Endodermal cell (in vitro differentiated cells): ENCODE measurements at places on chromosomes 6 and 20. TPM values are rescaled to one million over a fixed set of nuclear protein-coding genes. Genes with fewer than 3 reads are reported as not detected.

The SUMO4 gene
- total RNA-seq, result 1.9 and 2.4 TPM in 2 replicates

The CNR1 gene
- total RNA-seq, result 4.4 to 14.5 TPM (median 14.3 TPM) in 3 replicates

The TNF gene
- total RNA-seq, result not detected in 2 replicates

The FAM162B gene
- total RNA-seq, result 1.1 to 2.3 TPM (median 1.8 TPM) in 3 replicates

- H3K4me1 ChIP-seq, result no peaks in the 10 kb centered on the region
- H3K27me3 ChIP-seq, result peaks cover 13% of the 10 kb centered on the region
- H3K4me3 ChIP-seq, result no peak overlapping the region
- no peak overlapping the region for H3K27ac ChIP-seq
Observed at GRCh38 chr6:21519642-21520041, 73.9 kb upstream of the SOX4 start.

GRCh38 chr6:5746053-5746758 is 260.5 kb downstream of the NRN1 start:
- H3K27ac ChIP-seq, result no peak overlapping the region
- H3K4me1 ChIP-seq, result peaks cover under 1% of the 10 kb centered on the region
- DNase-seq, result peak; percentile 88
- no peaks in the 10 kb centered on the region for H3K27me3 ChIP-seq
- no peaks in the 10 kb centered on the region for H3K36me3 ChIP-seq

- H3K36me3 ChIP-seq, result peaks cover 30% of the 10 kb centered on the region
- peaks cover 11% of the 10 kb centered on the region for H3K4me1 ChIP-seq
- no peaks in the 10 kb centered on the region for H3K27me3 ChIP-seq
- H3K4me3 ChIP-seq, result no peak overlapping the region
- H3K27ac ChIP-seq, result no peak overlapping the region
Observed at GRCh38 chr6:21826023-21826422, 232.5 kb downstream of the SOX4 start.

GRCh38 chr6:89413006-89413400 is 930 bp upstream of the RRAGD start:
- no peak for DNase-seq
- H3K4me3 ChIP-seq, result no peak overlapping the region
- H3K27ac ChIP-seq, result no peak overlapping the region
- H3K36me3 ChIP-seq, result no peaks in the 10 kb centered on the region

DNA sequence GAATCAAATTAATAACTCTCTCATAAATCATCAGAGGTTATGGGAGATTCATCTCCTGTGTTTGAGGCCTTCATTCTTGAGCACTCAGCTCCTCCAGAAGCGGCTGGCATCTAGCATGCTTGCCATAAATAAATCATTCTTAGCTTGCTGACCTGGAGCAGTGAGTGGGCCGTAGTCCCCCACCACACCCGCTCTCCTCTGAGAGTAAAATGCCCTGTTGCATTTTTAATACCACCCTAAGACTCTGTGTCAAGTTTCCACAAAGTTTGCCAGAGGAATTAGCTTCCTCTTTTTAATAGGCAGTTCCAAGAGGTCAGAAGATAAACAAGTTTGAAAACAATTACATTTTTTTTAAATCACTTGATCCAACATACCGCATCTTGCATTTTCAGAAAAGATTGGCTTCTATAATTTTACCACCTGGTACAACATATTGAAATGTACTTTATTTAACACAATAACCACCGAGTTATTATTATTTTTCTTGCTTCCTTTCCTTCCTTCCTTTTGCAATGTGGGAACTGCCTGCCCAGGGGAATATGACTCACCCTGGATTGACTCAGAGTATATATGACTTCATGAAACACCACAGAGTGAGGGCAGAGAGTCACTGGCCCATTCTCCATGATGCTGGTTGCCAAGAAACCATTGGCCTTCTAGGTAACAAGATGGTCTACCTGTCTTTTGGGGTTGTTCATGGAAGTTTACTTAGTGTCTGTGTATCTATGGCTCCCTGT is 29.4 kb upstream of the CLIC5 start:
- no peak overlapping the region for H3K4me3 ChIP-seq
- no peaks in the 10 kb centered on the region for H3K36me3 ChIP-seq
- no peak for DNase-seq
- no peak overlapping the region for H3K27ac ChIP-seq
- peaks cover 5% of the 10 kb centered on the region for H3K4me1 ChIP-seq

DNA sequence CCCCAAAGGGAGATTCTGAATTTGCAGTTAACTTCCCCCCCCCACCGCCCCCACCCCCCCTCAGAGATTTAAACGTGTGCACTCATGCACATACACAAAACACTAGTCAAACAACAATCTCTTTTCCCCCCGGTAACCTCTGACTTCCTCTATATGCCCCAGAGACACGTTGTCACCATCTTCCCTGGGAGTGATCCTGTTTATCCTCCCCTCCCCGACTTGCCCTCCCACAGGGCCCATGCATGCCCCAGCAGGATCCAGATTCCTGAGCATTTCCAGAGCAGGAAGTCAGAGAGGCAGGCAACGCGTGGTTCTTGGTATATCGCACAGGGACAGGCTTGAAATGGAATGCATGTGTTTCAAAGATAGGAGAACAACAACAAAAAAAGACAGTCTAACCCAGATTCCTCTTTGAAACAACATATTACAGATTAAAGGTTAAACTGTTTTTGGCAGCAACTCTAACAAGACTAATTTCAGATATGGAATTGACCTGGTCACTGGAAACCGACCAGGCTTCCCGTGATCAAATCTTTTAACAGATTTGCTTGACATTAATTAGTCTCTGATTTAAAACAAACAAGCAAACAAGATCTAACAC is 1.3 kb downstream of the BLCAP start:
- peak; percentile 94 for DNase-seq
- no peaks in the 10 kb centered on the region for H3K27me3 ChIP-seq
- no peaks in the 10 kb centered on the region for H3K4me1 ChIP-seq

DNA sequence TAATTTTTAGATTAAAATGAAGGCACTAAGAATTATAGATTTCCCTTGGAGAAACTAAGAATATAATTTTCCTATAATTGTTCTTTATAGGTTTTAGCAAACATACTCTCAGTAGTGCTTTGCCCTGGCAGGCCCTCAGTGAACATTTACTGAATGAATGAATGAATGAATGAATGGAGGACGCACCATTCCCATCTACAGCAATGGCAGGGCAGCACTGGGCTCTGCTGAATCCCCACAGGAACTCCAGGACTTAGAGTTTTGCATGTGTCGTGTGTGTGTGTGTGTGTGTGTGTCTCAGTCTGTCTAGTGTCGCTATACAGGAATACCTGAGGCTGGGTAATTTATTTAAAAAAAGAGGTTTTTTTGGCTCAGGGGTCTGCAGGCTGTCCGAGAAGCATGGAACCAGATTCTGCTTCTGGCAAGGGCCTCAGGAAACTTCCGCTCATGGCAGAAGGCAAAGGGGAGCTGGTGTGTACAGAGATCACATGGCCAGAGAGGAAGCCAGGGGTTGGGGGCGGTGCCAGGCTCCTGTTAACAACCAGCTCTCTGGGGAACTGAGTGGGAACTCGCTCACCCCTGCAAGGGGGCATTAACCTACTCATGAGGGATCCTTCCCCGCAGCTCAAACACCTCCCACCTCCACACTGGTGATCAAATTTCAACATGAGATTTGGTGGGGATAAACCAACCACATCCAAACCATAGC is 20.1 kb downstream of the RNASET2 start:
- no peaks in the 10 kb centered on the region for H3K4me1 ChIP-seq
- DNase-seq, result no peak
- no peak overlapping the region for H3K27ac ChIP-seq
- H3K27me3 ChIP-seq, result no peaks in the 10 kb centered on the region

DNA sequence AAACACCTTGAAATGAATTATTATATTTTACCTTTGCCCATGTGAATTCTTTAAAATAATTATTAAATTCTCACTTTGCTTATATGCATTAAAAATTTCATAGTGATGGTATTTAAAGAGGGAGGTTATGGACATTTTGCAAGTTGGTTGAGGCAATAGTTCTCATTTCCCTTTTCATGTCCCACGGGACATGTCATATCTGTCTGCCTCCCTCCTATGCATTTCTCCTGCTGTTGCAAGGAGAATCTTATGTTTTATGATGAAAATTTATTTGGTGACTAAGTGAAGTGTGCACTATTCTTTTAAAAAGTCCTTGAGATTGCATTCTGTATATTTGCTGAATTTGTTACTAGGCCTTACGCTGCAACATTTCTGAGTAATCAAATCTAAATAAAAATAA is 67.2 kb downstream of the UTRN start:
- H3K27me3 ChIP-seq, result no peaks in the 10 kb centered on the region
- no peak overlapping the region for H3K27ac ChIP-seq
- no peaks in the 10 kb centered on the region for H3K4me1 ChIP-seq
- DNase-seq, result no peak
- no peaks in the 10 kb centered on the region for H3K36me3 ChIP-seq
- no peak overlapping the region for H3K4me3 ChIP-seq

DNA sequence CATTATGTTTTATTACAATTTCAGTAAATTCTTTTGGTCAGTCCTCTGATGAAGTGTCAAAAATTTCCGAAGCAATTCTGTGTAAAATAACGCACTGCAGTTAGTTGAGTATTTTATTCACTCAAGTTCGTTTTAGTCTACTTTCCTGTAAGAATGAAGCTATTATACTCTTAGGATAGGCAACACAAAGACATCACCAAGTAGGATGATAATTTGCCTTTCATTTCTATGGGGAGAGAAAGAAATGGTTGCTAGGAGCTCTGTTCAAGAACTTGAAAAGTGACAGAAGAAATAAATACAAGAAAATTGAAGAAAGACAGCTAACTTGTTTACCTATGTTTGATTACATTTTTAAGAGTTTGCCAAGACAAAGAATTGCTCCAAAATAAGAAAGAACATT is 290.4 kb downstream of the EYS start:
- H3K27me3 ChIP-seq, result no peaks in the 10 kb centered on the region
- no peak for DNase-seq
- H3K4me1 ChIP-seq, result no peaks in the 10 kb centered on the region
- H3K4me3 ChIP-seq, result no peak overlapping the region
- H3K36me3 ChIP-seq, result no peaks in the 10 kb centered on the region

GRCh38 chr6:15147827-15148226 is 98.0 kb upstream of the JARID2 start:
- no peak overlapping the region for H3K4me3 ChIP-seq
- no peak overlapping the region for H3K27ac ChIP-seq
- no peaks in the 10 kb centered on the region for H3K27me3 ChIP-seq

DNA sequence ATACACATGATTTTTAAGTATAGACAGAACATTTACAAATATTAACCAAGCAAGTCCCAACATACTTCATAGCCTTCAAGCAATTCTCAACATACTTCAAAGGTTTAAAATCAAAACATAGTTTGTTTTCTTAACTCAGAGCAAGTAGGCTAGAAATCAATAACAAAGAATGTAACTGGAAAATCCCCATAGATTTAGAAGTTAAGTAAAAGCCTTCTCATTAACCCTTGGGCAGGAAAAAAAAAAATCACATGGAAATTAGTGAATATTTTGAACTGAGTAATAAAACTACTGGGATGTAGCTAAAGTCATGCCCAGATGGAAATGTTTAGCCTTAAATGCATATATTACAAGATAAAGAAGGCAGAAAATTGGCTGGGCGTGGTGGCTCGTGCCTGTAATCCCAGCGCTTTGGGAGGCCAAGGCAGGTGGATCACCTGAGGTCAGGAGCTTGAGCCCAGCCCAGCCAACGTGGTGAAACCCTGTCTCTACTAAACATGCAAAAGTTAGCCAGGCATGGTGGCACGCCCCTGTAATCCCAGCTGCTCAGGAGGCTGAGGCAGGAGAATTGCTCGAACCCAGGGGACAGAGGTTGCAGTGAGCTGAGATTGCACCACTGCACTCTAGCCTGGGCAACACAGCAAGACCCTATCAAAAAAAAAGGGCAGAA is 316.1 kb downstream of the TAF4 start:
- H3K36me3 ChIP-seq, result no peaks in the 10 kb centered on the region
- H3K27ac ChIP-seq, result no peak overlapping the region
- H3K4me3 ChIP-seq, result no peak overlapping the region
- no peaks in the 10 kb centered on the region for H3K27me3 ChIP-seq
- H3K4me1 ChIP-seq, result no peaks in the 10 kb centered on the region
